ENCODE measurements at places on chromosomes 3 and 15.

GRCh38 chr3:136075218-136075808 is 109.8 kb downstream of the PPP2R3A start:
- no peak overlapping the region for H3K27ac ChIP-seq
- peaks cover 2% of the 10 kb centered on the region for H3K27me3 ChIP-seq
- H3K36me3 ChIP-seq, result no peaks in the 10 kb centered on the region
- DNase-seq, result peak; percentile 78
- H3K4me3 ChIP-seq, result no peak overlapping the region

DNA sequence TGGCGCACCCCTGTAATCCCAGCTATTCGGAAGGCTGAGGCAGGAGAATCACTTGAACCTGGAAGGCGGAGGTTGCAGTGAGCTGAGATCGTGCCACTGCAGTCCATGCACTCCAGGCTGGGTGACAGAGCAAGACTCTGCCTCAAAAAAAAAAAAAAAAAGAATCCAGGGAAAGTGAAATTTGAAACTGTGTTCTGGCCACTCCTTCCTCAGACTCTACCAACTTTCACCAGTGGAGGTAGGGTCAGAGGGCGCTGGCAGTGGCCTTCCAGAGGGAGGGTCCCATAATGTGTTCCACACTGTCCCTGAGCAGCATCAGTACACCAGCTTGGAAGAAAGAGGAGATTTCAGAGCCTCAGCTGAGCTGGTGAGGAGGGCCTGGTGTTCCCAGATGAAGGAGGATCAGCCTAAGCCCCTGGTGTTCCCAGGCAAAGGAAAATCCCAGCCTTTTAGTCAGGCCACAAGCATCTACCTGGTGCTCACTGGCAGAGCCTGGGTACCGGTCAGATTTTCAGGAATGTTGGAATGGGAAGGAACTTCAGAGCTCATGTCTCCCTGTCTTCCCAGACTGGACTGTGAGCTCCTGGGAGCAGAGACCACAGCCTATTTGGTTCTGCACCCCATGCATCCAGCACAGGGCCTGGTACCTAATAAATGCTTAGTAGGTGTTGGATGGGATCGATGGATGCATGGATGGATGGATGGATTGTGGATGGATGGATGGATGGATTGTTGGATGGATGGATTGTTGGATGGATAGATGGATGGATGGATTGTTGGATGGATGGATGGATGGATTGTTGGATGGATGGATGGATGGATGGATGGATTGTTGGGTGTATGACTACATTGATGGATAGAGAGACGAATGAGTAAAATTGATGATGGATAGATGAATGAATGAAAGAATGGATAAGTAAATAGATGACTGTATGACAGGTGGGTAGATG is 117.9 kb downstream of the CORO2B start:
- H3K27ac ChIP-seq, result no peak overlapping the region
- no peaks in the 10 kb centered on the region for H3K36me3 ChIP-seq
- no peak for DNase-seq
- H3K27me3 ChIP-seq, result peaks cover 5% of the 10 kb centered on the region
- peaks cover 2% of the 10 kb centered on the region for H3K4me1 ChIP-seq

GRCh38 chr3:108677811-108678210 is 79.4 kb downstream of the RETNLB start:
- H3K4me1 ChIP-seq, result peaks cover 3% of the 10 kb centered on the region
- H3K36me3 ChIP-seq, result peaks cover 22% of the 10 kb centered on the region
- no peak overlapping the region for H3K4me3 ChIP-seq
- no peak overlapping the region for H3K27ac ChIP-seq

- no peak overlapping the region for H3K4me3 ChIP-seq
- no peak for DNase-seq
- H3K27me3 ChIP-seq, result peaks cover 52% of the 10 kb centered on the region
These were observed 283.5 kb downstream of the RPLP1 start for GRCh38 chr15:69736161-69736560.

DNA sequence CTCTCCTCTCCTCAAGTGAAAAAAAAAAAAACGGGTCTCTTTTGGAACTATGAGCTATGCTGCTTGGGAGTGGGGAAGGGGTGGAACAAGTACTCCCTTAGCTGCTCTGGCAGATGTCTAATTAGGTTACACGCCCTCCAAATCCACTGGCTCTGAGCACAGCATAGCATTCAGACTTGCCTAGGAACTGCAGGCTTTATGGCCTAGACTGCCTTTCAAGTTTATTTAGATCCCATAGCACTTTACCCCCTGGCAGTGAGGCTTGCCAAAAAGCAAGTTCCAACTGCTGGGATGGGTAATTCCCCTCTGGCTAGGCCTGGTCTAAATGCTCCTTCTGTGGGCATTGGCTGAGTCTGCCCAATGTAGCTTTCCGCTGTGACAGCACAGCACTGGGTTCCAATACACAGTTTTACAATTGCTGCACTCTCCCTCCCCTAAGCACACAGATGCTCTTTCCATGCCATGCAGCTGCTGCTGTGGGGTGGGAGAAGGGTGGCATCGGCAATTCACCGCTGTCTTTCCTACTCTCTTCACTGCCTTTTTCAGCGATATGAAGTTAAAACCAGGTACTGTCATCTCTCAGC is 152.8 kb downstream of the KCNAB1 start:
- H3K36me3 ChIP-seq, result no peaks in the 10 kb centered on the region
- no peak for DNase-seq
- no peak overlapping the region for H3K4me3 ChIP-seq
- H3K4me1 ChIP-seq, result no peaks in the 10 kb centered on the region

- no peaks in the 10 kb centered on the region for H3K4me1 ChIP-seq
- peaks cover 3% of the 10 kb centered on the region for H3K27me3 ChIP-seq
- no peaks in the 10 kb centered on the region for H3K36me3 ChIP-seq
- no peak overlapping the region for H3K4me3 ChIP-seq
- no peak for DNase-seq
These were observed 142.4 kb downstream of the EPHB1 start for GRCh38 chr3:134937256-134938028.

All from activated CD4-positive, alpha-beta memory T cell treated with anti-CD3 and anti-CD28 coated beads, Interleukin-2, amount 10 ng/mL, durations not matched to agents 7 days and 5 days (primary cell).